ENCODE measurements at places on chromosomes 5 and 9.

DNA sequence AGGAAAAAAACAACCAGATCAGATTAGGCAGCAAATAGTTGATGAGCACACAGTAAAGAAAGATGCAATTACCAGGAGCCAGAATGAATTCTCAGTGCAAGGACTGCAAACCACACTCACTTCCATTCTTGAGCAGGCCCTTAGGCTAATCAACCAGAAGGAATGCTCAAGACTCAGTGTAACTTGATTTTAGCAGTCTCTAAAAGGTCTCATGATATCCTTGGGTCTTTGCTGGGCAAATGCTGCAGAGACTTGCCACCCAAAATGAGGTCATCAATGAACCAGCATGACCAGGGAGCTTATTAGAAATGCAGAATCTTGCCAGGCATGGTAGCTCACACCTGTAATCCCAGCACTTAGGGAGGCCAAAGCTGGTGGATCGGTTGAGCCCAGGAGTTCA is 20.1 kb upstream of the TMEM245 start:
- DNase-seq, result no peak

GRCh38 chr5:83099001-83099400 is 21.7 kb downstream of the XRCC4 start:
- peak; percentile 30 for DNase-seq

DNA sequence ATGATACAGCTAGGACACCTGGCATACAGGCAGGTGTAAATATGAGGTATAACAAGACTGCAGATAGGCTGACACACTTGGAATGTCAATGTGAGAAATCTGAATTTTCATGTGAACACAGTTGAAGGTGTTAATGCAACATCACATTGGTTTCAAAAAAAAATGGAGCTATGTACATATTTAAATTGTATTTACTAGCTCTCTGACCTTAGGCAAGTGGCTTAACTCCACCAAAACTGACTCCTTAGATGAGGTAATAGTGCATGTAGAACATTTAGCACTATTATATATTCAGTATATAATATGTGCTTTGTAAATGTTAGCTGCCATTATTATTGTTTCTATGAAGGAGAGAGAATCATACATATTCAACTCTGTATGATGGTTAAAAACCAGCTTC is 48.0 kb downstream of the HTR4 start:
- no peak for DNase-seq

DNA sequence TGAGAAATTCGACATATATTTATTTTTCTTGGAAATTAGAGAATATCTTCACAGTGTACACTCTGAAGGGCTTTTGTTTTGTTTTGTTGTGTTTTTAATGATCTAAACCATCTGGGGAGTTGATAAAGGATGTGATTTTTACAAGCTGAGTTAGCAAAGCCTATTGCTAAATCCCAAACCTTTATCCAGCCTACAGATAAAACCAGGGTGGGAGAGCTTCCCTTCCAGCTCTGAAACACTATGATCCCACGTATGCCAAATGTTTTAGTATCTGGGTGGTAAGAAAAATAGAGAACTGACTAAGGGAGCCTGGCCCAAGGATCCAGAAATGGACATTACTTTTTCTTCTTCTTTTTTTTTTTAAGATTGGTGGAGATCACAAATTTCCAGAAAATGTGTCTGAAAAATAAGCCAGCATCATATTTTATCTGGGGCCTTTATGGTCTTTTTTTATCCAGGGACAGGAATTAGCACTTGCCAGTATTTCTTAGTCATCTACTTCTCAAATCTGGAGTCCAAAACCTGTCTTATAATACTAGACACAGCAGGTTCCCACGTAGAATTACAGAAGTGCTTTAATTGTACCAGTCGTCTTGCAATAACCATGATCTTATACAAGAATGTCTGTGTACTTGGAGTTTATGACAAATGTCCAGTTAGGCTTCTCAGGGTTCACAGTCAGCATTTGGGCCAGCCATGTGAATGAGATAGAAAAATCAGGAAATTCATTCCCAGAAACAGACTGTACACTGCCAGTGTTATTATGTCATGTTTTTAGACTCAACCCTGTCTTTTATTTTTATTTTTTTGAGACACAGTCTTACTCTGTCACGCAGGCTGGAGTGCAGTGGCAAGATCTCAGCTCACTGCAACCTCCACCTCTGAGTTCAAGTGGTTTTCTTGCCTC is 290.8 kb upstream of the MPDZ start:
- DNase-seq, result no peak

DNA sequence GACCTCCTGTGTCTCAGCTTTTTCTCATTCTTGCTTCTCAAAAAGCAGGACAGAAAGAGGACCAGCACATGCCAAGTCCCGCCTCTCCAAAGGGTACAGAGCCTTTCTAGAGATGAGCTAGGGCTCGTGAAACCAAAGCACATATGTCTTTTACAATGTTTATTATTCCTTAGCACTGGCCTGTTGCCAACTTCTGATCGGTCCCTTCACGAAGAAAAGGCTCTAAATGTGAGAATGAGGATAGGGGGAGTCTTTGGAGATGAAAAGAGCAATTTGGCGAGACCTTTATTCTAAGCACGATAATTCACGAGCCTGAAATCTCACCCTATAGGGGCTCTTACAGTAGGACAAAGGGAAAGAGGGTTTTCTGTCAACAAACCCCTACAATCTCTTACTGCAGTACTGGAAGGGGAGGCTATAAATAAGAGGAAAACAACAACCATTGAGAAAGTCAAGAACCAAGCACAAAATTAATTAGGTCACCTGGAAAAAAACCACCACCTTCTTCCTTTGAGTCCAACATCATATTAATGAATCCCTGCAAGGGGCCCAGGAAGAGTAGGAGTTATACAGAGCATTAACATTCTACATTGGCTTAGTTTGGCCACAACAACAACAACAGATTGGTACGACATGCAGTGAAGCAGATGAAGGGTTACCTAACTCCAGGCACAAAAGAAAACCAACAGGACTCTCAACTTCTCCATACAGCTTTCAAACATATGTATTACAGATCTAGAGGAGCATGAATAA is 309.5 kb downstream of the PDE4D start:
- DNase-seq, result peak; percentile 90

- DNase-seq, result peak; percentile 25
These were observed 110.0 kb downstream of the LURAP1L start for GRCh38 chr9:12884736-12885395.

DNA sequence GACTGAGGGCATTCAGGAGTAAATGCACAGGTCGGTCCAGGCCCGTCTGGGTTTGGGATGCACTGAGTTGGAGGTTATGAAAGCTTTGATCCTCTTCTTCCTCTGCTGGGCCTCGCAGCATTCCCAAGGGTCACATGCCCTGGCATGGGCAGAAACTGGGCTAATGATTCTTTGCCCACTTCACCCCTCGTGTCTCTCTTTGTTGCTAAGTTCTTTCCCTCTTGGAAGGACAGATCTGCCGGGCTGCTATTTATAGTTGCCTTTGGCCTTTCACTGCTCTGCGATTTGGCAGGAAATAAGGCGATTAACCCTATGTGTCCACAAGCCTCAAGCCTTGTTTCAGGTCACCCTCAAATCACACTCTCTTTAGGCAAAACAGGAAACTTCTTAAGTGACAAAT is 66.9 kb downstream of the ENTREP1 start:
- DNase-seq, result no peak

- no peak for DNase-seq
These were observed 60.1 kb downstream of the GTF3C4 start for GRCh38 chr9:132730054-132731033.

DNA sequence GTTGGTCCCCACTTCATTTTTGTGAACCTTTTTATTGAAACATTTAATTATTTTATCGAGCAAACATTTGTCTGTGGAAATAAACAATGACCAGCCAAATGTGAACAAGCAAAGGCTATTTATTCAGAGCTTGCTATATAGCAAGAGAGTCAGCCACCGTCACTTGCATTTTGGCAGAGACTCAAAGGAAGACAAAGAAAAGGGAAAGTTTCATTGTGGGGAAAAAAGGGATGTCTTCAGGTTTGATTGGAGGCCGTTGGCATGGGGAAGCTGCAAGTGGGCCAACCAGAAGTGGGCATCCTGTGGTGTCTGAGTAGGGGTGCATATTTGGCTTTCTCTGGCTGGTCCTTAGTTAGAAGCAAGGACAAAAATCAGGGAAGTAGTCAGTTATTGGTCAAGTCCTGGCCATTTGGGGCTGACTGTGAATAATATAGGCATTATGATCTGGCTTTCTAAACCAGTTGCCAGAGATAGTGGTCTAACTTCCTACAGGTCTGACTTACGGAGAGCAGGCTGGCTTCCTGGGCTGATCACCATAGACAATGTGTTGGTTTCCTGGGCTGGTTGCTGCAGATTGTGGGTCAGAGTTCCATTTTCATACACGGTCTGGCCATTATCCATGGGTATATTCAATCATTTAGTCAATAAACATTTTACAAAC is 16.6 kb downstream of the ENC1 start:
- peak; percentile 47 for DNase-seq

DNA sequence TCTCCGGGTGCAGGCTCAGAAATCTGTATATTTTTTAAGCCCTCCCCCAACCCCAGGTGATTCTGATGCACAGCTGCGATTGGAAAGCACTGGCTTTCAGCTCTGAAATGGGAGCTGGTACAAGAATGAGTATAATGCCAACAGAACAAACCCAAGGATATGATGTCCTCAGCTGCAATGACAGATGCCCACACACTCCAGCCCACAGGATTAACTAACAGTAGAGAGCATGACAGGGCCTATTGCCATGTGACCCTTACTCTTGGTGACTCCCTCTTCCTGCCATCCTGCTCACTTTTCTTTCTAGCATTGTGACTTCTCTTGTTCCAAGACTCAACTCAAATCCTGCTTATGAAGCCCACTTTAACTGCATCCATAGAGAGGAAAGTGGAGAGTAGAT is 174.5 kb downstream of the FGF18 start:
- no peak for DNase-seq

DNA sequence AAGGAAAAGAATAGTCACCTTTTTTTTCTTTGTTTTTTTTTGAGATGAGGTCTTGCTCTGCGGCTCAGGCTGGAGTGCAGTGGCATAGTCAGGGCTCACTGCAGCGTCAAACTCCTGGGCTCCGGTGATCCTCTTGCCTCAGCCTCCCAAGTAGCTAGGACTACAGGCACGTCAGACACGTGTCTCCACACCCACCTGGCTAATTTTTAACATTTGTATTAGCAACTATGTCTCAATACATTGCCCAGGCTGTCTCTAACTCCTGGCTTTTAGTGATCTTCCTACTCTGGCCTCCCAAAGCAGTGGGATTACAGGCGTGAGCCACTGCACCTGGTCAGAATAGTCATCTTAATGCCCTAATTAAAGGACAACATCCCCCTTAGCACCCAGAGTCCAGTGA is 54.4 kb upstream of the CTSL start:
- no peak for DNase-seq

DNA sequence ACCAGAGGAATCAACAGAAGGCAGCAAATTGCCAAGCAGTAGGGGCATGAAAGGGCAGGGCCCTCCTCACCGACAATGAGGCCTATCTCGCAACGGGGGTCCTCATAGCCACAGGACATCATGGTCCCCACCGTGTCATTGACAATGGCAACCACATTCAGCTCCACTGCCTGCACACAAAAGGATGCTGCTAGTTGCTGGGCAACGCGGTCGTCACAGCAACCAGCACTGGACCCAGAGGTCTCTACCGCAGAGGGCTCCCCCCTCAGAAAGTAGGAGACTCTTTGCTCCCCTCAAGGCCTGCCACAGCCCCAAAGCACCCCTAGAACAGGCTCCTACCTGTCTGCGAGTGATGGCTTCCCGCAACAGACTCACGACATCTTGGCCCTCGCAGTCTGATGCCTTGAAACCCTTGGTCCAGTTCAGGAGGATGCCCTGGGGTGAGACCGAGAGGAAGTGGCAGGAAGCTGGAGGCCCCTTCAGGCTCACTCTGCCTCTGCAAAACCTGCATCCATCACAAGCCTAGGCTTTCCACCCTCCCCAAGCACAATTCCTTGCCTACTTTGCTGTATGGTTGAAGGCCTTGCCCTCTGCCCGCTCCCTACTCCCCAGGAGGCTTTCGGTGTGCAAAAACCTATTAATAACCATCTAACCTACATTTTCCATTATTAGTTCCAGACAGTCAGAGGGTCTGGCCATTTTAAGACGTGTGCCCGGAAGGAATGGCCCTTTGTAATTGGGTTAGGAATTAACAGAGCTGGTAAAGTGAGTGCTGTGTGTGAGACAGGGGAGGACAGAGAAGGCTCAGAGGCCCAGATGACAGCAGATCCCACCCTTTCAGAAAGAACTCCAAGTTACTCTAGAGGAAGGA is 15.2 kb downstream of the HK3 start:
- no peak for DNase-seq

GRCh38 chr5:170221327-170221741 is 11.5 kb upstream of the C5orf58 start:
- peak; percentile 58 for DNase-seq

- DNase-seq, result peak; percentile 42
These were observed 1.3 kb downstream of the MAP3K1 start for GRCh38 chr5:56816546-56817081.

GRCh38 chr5:148209151-148209770 is 6.4 kb downstream of the SPINK6 start:
- no peak for DNase-seq

- no peak for DNase-seq
These were observed 1.1 kb downstream of the PTGER4 start for GRCh38 chr5:40680741-40681362.

DNA sequence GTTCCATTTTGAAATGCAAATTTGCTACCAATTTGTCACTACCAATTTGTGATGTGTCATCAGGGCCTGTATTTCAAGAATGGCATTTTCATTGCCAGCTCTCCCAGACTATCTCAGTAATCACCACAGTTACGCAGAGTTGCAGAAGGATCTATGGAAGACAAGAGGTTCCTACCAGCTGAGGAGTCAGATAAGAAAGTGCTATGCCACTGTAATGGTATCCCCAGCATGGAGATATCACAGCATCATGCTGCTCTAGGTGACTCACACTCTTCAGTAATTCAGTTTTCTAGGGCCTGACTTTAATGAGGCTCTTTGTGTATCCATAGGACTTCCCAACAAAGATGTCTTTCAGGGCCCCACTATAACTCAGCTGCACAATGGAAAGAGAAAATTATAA is 490.3 kb downstream of the ARHGEF28 start:
- no peak for DNase-seq

DNA sequence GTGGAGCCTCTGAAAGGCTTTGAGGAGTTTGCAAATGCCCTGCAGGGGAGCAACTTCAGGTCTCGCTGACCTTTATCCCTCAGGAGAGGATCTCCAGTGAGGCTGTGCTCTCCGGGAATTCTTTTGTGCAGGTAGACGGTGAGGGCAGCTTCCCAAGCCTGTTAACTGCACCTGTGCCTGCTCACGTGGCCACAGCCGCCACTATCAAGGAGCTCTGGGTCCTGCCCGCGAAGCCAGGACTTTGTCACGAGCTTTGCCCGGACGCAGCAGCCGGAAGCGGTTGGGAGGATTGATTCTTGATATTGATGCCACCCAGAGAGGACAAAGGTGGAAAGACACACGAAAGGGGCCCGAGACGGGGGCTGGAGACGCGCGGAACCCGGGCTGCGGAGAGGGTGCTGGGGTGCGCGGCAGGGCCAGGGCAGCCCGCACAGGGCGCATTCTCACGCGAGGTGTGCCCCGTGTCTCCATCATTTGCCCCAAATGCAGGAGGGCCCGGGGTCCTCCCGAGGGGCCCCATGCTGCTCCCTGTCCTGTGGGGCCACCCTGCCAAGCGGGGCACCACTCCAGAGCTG is 18.2 kb downstream of the SLC9A3 start:
- DNase-seq, result peak; percentile 67

GRCh38 chr5:153460421-153460820 is 30.0 kb upstream of the GRIA1 start:
- DNase-seq, result no peak

- no peak for DNase-seq
These were observed 358.8 kb upstream of the TRPC7 start for GRCh38 chr5:136724161-136724560.
